ENCODE measurements at places on chromosomes 1 and 21. TPM values are rescaled to one million over a fixed set of nuclear protein-coding genes. Genes with fewer than 3 reads are reported as not detected.

- no peaks in the 10 kb centered on the region for H3K36me3 ChIP-seq
- no peaks in the 10 kb centered on the region for H3K4me1 ChIP-seq
- H3K27me3 ChIP-seq, result no peaks in the 10 kb centered on the region
- DNase-seq, result no peak
- no peak overlapping the region for H3K27ac ChIP-seq
These were observed 73.5 kb upstream of the NGF start for GRCh38 chr1:115411371-115412063.

- no peak overlapping the region for H3K4me3 ChIP-seq
- peaks cover 16% of the 10 kb centered on the region for H3K4me1 ChIP-seq
- H3K27ac ChIP-seq, result no peak overlapping the region
- no peaks in the 10 kb centered on the region for H3K36me3 ChIP-seq
- H3K27me3 ChIP-seq, result peaks cover 3% of the 10 kb centered on the region
These were observed 7.7 kb downstream of the SELENON start for GRCh38 chr1:25807480-25808390.

DNA sequence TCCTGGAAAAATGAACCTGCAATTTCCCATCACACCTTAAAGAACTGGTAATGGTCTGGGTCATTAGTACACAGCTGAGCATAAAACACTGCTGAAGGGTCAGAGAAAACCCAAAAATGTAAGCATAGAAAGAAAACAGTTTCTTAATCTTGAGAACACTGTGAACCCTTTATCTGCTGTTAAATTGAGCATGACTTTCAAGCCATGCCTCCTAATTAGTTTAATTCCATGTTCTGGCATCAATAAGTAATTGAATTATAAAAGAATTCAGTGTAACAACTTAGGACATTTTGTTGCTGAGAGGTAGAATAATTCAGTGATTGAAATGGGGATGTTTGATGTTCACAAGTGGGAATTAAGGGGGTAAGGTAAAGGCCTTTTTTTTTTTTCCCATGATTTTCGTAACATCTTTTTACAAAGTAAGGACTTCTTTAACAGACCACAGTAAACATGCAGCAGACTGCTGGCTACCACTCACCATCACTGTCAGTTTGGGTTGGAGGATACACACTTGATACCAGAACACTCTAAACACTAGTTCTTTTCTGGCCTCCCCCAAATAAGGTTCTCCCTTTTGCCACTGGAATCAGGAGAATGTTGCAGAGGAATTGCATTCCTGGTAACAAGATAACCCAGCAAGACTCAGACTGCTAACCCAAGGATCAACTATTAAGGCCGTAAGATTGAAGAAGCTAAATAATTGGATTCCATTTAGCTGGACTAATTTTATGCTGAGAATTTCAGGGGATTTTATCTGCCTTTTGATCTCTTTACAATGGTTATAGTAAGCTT is 3.0 kb downstream of the RWDD3 start:
- DNase-seq, result no peak
- no peak overlapping the region for H3K27ac ChIP-seq
- peaks cover 4% of the 10 kb centered on the region for H3K27me3 ChIP-seq
- peaks cover 37% of the 10 kb centered on the region for H3K4me1 ChIP-seq
- no peak overlapping the region for H3K4me3 ChIP-seq

- peaks cover 5% of the 10 kb centered on the region for H3K4me1 ChIP-seq
- no peaks in the 10 kb centered on the region for H3K36me3 ChIP-seq
- no peak overlapping the region for H3K4me3 ChIP-seq
- DNase-seq, result no peak
These were observed 5.0 kb downstream of the HSPG2 start for GRCh38 chr1:21932127-21932526.

DNA sequence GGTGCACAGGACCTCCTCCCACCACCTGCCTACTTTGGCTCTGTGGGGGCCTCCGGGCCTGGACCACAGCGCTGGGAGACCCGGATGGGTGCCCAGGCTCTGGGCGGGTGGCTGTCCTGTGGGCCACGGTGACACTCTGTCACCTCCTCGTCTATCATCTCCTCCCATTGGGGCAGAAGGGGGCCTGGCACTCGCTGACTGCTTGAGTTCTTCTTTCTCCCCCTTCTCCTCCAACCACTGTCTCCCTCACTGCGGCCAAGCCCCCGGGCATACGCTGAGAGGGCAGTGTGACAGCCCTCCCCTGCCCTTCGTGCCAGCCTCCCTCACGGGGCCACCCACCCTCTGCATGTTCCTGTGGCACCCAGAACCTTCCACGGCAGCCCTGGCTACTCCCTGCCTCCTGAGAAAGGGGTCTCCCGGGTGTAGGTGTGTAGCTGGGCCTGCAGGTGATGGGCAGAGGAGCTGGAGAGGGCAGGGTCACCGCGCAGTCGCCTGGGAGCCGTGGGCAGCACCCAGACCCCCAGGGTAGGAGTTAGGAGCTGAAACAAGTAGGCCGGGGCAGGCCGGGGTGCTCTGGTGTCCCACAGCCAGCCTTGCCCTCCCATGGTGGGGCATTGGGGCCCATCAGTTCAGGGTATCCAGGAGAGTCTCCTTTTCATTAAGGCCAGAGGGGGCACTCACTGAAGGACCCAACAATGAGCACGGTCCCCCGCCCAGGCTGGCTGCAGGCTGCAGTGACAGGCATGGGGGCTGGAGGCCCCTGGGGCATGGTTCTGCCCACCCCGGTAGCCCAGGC is 9.2 kb upstream of the ARF1 start:
- no peak for DNase-seq
- H3K4me1 ChIP-seq, result peaks cover 1% of the 10 kb centered on the region

DNA sequence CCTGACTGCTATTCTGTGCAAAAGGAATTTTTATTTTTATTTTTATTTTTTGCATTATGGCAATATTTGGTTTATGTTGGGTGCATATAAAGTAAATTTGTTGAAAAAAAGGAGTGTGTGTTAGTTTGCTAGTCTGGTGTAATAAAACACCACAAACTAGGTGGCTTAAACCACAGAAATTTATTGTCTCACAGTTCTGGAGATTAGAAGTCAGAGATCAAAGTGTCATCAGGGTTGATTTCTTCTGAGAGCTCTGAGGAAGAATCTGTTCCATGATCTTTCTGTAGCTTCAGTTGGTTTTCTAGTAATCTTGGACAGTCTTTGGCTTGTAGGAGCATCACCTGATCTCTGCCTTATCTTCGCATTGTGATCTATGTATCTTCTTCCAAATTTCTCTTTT is 6.5 kb downstream of the SLC30A7 start:
- H3K36me3 ChIP-seq, result peaks cover 61% of the 10 kb centered on the region
- no peak overlapping the region for H3K4me3 ChIP-seq
- H3K27ac ChIP-seq, result no peak overlapping the region
- H3K27me3 ChIP-seq, result no peaks in the 10 kb centered on the region
- no peak for DNase-seq

The RAB7B gene
- total RNA-seq, result not detected

The OR2T29 gene
- total RNA-seq, result not detected

The CLDN17 gene
- not detected for total RNA-seq
